ENCODE measurements at places on chromosomes 7 and 10. TPM values are rescaled to one million over a fixed set of nuclear protein-coding genes. Genes with fewer than 3 reads are reported as not detected.

ITPRID1 gene
- total RNA-seq, result not detected

MYOF gene
- 1.2 TPM for total RNA-seq

IFIT1B gene
- not detected for total RNA-seq

IL2RA gene
- 17.1 TPM for total RNA-seq

ENKUR gene
- total RNA-seq, result not detected

TMEM213 gene
- total RNA-seq, result not detected

UCN3 gene
- not detected for total RNA-seq

NKX6-2 gene
- not detected for total RNA-seq
